ENCODE measurements at places on chromosomes 2 and 18.
A peak's percentile ranks its signal among the peaks of the same experiment; 100 is the strongest.

- DNase-seq, result no peak
Observed at GRCh38 chr2:144048631-144049060, 471.3 kb downstream of the ZEB2 start.

GRCh38 chr2:199463708-199464605 is 6.2 kb upstream of the SATB2 start:
- DNase-seq, result peak; percentile 30

GRCh38 chr2:105176429-105176828 is 65.1 kb upstream of the GPR45 start:
- DNase-seq, result no peak

GRCh38 chr2:175030380-175031271 is 25.4 kb upstream of the CHN1 start:
- DNase-seq, result peak; percentile 61

- no peak for DNase-seq
Observed at GRCh38 chr2:212609479-212609878, 70.9 kb upstream of the ERBB4 start.
